ENCODE measurements at places on chromosomes 13 and 19.

GRCh38 chr13:60590800-60591747 is 194.1 kb downstream of the TDRD3 start:
- no peak for DNase-seq

GRCh38 chr19:56076498-56076897 is 44.6 kb downstream of the ZNF787 start:
- no peak for DNase-seq

- DNase-seq, result no peak
These were observed 17.2 kb upstream of the DACT3 start for GRCh38 chr19:46678110-46678732.

DNA sequence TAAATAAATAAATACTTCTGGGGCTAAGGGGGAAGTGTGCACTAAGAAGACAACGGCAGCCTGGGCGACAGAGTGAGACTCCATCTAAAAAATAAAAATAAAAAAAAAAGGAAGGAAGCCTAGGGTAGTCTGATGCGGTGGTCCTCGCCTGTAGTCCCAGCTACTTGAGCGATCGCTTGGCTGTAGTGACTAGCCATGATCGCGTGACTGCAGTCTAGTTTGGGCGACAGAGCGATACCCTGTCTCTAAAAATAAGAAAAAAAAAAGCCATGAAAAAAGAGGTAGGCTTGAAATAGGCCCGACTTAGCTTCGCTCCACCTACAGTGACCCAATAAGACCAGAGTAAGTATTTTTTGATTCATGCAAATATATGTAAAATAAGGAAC is 661 bp upstream of the BABAM1 start:
- DNase-seq, result no peak

GRCh38 chr13:98564204-98564603 is 12.7 kb downstream of the STK24 start:
- no peak for DNase-seq

DNA sequence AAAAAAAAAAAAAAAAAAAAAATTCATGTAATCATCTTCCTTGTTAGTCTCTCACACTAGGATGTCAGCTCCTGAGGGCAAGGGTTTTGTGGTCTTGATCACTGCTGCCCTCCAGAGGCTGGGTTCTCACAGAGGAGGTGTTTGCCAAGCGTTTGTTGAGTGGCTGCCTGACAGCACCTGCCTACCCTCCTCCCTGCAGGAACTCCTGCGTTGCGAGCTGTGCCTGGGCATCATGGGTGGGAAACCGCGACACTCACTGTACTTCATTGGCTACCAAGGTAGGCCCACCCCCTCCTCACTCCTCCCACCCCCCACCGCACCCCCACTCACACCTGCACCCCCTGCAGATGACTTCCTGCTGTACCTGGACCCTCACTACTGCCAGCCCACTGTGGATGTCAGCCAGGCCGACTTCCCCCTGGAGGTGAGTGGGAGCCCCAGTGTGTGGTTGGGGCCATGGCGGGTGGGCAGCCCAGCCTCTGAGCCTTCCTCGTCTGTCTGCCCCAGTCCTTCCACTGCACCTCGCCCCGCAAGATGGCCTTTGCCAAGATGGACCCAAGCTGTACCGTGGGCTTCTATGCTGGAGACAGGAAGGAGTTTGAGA is 8.1 kb downstream of the ATG4D start:
- no peak for DNase-seq

DNA sequence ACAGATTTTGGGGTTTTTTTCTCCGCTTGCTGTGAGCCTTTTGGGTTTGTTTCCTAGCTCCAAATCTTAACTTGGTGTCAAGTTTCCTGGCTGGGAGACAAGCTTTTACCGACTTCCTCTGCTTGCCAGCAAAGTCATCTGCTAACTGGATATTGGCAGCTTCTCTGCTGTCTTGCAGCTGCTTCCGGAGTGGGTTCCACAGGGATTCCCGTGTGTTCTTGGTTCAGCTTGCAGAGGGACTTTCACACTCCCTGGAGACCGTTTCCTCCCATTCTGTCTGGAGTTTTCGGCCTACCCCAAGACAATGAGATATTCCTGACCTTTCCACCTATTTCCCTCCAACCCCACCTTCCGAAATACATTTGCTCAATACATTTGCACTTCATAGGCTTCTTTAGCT is 2.2 kb upstream of the COLGALT1 start:
- DNase-seq, result no peak

- no peak for DNase-seq
These were observed 67.3 kb downstream of the DOCK9 start for GRCh38 chr13:98910501-98910951.

- DNase-seq, result no peak
These were observed 40.5 kb downstream of the USP12 start for GRCh38 chr13:27130979-27131623.

DNA sequence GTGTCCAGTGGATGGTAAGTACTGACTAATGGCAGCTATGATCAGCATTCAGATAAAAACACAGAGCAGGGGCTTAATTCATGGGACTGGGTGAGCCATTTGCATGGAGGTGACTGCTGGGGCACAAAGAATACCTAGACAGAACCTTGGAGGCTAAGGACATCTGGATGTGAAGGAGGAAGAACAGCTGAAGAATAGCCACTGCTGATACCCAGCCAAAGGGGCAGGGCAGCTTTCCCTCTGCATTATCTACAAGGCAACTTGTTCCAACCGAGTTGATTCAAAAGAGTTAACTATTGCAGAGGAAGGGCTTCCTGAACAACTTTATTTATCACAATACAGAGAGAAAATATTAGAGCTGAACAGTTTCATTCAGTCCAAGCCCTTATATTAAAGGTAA is 13.1 kb upstream of the THSD1 start:
- no peak for DNase-seq

- peak; percentile 22 for DNase-seq
These were observed 221.7 kb upstream of the GPC6 start for GRCh38 chr13:93004919-93005318.

DNA sequence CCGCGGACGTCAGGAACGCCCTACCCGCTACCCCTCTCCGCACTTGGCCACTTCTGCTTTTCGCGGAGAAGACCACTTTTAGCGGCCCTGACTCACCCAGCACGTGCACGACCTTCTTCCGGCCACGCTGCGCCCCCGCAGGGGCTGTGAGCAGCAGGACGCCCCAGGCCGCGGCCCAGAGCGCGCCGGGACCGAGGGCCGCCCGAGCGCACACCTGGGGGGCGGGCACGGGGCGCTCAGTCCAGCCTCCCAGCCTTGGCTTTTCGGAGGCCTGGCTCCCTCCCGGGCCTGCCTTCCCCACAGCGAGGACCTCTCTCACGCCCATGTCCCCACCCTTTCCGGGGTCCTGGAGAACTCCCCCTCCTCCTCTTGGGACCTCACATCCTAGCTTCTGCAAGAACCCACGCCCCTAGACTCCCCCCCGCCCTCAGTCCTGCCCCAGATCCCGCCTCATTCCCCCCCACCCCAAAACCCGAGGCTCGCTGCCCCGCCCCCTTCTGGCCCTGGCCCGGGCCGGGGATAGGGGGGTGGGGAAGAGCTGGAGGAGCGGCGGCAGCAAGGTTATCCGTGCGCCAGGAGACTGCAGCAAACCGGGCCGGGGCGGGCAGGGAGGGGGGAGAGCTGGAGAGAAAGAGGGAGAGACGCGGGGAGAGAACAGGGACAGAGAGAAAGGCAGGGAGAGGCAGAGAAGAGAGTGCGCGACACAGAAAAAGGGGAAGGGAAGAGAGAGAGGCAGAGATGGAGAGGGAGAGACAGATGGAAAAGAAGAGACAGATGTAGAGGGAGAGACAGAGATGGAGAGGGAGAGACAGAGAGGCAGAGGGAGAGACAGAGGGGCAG is 11.5 kb downstream of the TM6SF2 start:
- peak; percentile 33 for DNase-seq

DNA sequence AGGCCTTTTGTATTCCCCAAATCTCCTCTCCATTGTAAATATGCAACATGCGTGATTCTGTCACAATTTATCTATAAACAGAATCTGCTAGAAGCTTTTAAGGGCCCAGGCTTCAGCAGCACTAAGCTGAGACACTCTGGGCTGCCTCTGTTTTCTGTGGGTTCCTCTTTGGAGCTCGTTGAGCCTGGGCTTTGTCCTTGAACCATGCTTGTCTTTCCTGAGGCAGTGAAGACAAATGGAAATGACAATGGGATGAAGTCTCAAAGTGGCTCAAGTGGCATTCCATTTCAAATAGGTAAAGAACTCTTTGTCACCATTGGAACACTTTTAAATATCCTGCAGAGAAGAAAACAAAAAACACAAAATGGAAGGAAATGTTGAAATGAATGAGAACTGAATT is 40.3 kb downstream of the RASL11A start:
- peak; percentile 15 for DNase-seq

GRCh38 chr19:1632462-1633268 is 19.8 kb downstream of the TCF3 start:
- no peak for DNase-seq

DNA sequence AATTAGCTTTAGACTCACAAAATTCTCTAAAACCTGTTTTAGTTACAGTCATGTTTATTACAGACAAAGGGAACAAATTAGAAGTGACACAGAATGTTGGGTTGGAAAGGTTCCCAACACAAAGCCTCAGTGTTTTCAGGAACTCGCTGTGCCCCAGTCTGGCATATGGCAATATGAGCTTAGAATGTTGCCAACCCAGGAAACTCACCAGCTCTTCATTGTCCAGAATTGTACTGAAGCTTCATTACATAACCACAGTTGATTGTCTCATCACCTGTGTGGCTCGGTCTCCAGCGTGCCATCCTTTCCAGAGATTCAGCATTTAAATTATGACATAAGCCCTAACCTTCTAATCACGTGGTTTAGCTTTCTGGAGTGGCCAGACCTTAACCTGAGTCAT is 19.1 kb downstream of the ZNF264 start:
- DNase-seq, result no peak

DNA sequence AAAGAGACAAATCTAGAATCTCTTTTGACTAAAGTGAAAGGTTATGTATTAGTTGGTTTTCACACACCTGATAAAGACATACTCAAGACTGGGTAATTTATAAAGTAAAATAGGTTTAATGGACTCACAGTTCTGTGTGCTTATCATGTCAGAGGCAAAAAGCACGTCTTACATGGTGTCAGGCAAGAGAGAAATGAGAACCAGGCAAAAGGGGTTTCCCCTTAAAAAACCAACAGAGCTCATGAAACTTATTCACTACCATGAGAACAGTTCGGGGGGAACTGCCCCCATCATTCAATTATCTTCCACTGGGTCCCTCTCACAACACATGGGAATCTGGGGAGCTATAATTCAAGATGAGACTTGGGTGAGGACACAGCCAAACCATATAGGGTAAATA is 486.8 kb downstream of the DACH1 start:
- no peak for DNase-seq

- DNase-seq, result no peak
These were observed 11.8 kb downstream of the ANO8 start for GRCh38 chr19:17322854-17323253.

DNA sequence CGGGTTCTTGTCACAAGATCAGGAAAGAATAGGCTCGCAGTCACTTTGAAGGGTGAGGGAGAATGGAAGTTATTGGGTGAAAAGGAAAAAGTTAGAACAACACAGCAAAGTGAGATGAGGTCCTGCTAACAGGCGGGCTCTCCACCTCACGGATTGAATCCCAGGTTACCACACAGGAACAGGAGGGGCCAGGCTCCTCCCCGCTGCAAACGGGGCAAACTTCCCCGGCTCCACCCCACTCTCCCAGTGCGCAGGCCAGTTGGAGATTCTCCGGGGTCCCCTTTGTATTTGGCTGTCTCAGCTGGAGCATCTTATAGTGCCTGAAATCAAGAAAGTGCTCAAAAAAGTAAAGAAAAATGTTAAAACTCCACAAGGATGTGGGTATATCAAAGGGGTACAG is 78.3 kb upstream of the IPO5 start:
- DNase-seq, result no peak

DNA sequence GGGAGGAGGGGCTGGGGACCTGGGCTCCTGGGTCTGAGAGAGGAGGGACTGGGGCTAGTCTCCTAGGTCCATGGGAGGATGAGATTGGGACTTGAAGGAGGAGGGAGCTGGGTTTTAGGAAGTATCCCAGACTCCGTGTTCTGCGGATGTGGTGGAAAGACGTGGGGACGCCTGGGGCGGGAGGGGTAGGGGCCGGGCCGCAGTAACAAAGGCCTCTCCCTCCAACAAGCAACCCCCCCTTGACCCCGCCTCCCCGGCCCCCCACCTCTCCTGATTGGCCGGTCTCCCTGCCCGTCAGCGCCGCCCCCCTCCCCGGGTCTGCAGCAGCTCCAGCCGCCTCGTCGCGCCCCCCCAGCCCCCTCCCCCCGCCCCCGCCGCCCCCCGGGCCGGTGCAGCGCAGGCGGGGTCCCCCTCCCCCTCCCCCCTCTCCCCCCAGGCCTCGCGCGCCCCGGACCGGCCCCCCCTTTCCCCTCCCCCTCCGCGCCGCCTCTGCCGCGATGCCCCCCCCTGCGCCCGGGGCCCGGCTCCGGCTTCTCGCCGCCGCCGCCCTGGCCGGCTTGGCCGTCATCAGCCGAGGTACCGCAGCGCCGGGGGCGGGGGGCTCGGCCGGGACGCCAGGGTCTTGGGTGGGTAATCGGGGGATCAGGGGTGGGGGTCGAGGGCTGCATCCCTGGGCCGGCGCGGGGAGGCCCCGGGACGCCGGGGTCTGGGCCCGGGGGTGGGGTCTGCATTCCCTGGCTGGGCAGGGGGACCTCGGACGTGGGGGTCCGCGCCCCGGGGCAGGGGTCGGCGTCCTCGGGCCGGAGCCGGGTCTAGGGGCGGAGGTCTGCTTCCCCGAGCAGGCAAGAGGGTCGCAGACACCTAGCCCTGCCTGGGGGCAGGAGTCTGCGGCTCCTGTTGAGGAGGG is at the start of gene IGLON5:
TSS of gene IGLON5 (plus strand) at position 294 of the 907 bp plus-strand sequence. CDS start at position 498, 204 bp downstream.
- DNase-seq, result no peak

- no peak for DNase-seq
These were observed 14.9 kb downstream of the STK11 start for GRCh38 chr19:1220477-1220930.

All from NT2/D1 (cell line).